ENCODE measurements at places on chromosomes 7 and 10.

DNA sequence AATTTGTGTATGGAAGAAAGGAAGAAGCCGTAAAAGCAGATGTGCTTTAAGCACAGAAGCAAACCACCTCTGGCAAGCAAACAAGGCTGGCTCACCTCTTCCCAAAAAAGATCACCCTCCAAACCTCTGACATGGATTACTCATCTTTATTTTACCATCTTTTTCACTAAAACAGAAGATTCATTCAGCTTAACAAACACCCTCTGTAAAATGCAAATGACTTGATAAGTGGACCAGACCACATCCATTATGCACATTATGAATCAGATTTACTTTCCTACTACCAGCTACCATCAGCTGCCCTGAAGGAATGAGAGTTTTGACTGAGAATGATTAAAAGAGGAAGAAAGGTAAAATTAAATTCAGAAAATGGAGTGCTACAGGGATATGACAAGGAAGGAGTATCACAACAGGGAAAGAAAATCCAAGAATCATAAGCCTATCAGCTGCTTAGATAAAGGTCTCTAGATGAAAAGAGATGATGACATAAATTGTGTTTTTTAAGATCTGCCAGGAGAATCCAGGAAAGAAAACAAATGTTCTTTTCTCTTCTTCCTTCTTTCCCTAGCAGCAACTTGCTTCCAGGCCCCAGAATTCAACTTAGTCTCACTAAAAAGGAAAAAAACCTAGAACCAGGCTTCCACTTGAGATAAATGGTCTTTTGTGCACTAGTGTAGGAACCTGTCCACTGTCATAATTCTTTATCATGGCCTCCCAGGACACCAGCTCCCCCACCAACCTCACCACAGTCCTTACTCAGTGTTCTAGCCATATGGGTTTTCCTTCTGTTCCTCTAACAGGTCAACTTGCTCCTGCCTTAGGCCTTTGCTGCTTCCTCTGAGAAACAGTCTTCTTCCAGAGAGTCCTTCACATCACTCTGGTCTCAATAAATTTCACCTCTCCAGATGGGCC is 47.4 kb downstream of the JAZF1 start:
- no peak for DNase-seq

DNA sequence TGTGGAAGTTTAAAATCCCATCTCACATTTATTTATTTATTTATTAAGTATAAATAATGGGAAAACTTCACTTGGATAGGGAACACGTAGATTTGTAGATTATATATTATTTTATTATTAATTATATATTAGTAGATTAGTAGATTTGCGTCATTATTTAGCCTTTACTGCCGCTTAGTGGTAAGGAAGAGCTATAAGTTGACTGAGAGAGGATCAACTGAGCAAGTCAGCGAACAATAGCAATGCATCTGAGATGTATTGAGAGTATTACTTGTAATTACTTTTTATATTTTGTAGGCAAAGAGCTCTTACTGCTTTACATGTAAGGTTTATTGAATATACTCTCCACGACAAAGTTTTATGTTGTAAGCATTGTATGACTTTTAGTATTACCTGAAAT is 244.5 kb upstream of the ANKRD30A start:
- peak; percentile 26 for DNase-seq

- DNase-seq, result no peak
Measured at GRCh38 chr10:7967035-7967434, 87.5 kb upstream of the GATA3 start.

- no peak for DNase-seq
Measured at GRCh38 chr7:129862682-129863081, 90.1 kb downstream of the UBE2H start.

DNA sequence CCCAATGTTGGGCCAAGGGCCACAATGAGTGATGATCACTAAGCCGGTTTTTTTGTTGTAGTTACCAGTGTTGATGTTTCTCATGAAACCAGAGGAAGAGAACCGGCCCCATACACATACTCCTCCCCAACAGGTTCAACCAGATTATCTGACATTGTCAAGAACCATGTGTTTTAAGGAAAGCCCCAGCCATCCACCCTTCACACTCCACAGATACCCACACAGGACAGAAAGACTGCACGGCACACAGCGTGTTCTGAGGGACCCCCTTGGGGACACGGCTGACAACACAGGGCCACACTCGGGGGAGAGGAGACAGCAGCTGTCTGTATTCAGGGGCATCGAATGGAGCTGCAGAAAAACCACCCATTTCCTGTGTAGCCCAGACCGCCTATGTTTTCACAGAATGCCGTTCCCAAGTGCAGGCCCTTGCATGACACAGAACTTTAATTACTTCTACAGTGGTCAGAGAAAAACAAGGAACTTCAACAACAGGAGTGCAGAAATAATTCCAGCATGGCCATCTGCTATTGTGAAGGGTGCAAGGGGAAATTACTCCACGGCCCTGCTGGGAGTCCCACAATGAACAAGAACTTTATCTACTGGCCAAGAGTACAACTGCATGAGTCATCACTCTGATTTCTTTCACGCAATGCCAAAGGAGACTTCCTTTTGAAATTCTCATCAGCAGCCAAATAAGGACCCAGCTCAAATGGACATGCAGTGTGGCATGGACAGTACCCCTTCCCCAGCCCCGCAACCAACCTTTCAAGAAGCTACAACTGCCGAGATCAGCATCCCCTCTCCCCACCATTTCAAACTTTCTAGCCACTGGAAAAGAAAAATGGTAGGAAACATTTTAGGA is 2.3 kb downstream of the KLF6 start:
- peak; percentile 95 for DNase-seq

DNA sequence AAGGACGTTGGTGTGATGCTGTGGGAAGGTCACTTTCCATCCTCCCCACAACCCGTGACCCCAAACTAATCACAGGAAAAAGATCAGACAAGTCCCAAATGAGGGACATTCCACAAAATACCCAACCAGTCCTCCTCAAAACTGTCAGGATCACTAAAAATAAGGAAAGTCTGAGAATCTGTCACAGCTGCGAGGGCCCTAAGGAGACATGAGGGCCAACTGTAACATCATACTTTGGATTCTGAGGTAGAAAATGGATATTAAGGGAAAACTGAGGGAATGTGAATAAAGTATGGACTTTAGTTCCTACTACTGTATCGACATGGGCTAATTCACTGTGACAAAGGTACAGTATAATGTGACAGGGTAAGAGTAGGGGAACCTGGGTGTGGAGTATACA is 85.1 kb upstream of the FAM20C start:
- no peak for DNase-seq

GRCh38 chr7:48337012-48337621 is 165.9 kb downstream of the ABCA13 start:
- DNase-seq, result peak; percentile 3

DNA sequence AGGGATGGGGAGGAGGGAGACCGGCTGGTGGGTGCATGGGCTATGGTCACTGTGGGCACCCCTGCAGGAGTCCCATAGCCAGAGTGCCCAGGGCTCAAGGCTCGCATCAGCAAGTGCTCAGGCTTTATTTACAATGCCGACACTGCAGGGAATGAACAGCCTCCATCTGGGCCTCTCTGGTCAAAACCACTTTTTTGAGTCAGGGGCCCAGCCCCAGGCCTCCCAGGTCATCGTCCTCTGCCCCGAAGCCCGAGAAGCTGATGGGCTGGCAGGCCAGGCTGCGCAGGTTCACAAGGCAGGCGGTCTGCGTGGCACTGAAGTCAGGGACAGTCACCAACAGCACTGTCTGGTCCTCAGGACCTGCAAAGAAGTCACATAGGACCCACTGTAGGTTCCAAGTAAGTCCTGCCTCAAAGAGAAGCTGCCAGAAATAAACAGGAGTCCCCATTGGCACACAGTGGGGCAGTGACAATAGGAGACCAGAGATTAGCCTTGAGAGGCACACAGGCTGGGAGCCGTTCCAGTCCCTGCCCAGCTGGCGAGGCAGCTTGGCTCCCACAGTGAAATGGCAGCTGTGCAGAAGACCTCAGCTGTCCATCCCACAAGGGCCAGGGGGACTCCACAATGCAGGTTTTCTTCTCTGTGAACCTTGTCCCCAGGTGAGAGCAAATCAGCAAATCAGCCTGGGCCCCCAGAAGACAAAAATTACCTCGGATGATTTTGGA is 8.6 kb downstream of the POLD2 start:
- DNase-seq, result no peak

- no peak for DNase-seq
Measured at GRCh38 chr10:63253040-63253439, 119.9 kb downstream of the NRBF2 start.

- DNase-seq, result no peak
Measured at GRCh38 chr10:61605221-61605620, 57.5 kb upstream of the CABCOCO1 start.

DNA sequence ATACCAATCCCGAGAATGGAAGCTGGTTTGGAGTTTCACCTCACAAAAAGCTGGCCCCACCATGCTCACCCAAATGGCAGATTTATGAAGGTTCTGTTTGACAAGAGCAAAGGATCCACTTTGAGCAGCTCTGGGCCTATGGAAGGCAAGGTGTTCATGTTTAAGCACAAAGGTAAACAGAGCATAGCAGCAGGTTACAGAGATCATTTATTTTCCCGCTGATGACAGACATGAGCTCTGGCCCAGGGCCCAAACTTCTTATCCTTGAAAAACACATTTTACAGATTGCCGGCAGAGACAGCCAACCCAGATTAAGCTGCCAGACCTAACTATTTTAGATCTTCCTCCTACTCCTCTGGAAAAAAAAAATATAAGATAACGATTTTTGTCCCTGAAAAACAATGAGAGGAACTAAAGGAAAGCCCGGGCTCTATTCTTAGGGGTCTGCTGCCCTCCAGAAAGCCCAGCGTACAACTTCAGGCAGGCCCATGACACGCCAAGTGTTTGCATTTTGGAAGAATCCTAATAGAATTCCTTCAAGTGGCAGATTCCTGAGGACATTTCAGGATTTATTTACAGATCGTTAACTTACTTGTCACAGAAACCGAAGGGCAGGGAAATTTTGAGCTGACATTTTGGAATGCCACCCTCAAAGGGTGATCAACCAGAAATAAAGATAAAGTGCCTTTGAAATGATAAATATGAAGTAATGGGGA is 40.0 kb downstream of the SYPL1 start:
- no peak for DNase-seq

DNA sequence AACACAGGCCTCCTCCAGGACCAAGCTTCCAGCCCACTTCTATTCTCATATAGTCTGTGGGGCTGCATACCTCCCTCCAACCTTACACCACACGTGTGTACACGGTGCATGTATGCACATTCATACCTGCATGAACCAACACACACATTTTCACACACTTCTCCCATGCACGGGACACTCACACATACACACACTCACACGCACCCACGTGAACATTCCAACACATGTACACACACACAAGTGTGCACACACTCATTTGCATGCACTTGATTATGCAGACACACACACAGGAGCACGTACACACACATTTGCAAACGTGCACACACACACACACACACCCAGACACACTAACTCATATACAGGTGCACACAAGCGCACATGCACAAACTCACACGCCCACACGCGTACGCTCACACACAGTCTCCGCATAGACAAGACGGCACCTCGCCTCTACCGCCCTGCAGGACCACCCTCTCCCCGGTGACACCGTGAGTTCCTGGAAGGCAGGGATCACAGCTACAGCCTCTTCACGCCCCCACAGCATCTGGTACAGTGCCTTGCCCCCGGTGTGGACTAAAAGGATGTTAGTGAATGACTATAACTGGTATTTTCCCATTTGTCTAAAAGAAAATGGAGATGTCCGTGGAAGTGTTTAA is 263.8 kb downstream of the PTPRN2 start:
- no peak for DNase-seq

DNA sequence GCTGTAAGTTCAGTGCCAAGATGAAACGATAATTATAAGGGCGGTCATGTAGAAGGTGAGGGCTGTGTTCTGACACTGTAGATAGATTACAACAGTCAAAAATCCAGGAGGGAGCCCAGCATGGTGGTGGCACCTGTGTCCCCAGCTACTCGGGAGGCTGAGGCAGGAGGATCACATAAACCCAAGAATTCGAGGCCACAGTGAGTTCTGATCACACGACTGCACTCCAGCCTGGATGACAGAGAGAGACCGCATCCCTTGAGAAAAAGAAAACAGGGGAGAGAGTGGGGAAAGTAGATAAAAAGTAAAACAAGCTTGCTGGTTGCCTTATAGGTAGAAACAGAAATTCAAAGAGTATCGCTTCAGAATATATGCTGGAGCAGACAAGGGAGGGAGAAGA is 52.1 kb downstream of the KCNH2 start:
- DNase-seq, result no peak

DNA sequence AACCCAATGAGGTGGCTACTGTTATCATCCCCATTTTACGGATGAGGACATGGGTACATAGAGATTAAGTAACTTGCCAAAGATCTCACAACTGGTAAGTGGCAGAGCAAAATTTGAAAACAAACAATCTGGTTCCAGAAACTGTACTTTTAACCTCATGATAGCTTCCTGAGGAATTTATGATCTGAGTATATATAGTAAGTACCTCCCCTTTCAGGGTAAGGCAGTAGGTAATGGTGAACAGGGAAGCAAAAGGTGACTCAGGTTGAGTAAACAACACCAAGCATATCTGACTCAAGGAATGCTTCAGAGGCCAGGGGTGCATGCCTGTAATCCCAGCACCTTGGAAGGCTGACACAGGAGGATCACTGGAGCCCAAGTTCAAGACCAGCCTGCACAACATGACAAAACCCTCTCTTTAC is 21.1 kb downstream of the KLLN start:
- DNase-seq, result no peak

GRCh38 chr10:11810313-11810766 is 12.8 kb upstream of the PROSER2 start:
- DNase-seq, result peak; percentile 34

GRCh38 chr10:72802763-72803505 is 90.6 kb upstream of the OIT3 start:
- DNase-seq, result peak; percentile 58

DNA sequence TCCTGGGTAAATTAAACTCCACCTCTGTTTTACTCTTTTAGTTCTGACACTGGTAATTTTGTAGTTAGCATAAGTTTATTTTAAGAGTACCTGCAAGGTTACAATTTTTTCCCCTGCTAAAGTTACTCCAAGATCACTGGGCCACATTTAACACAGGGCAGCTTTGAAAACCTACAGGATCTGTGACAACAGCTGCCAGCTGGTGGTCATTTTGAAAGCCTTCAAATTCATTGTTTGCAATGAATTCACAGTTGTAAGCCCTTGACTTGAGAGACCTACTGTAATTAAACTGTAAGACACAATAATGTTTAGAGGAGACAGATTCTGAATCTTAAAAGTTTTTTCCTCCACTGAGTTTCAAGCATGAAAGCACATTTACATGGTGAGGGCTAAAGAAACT is 129.6 kb downstream of the CNOT4 start:
- DNase-seq, result no peak

All from fibroblast of skin of scalp (primary cell).